SHP77 (cell line): ENCODE measurements at places on chromosomes 2 and 18.
A peak's percentile ranks its signal among the peaks of the same experiment; 100 is the strongest.

DNA sequence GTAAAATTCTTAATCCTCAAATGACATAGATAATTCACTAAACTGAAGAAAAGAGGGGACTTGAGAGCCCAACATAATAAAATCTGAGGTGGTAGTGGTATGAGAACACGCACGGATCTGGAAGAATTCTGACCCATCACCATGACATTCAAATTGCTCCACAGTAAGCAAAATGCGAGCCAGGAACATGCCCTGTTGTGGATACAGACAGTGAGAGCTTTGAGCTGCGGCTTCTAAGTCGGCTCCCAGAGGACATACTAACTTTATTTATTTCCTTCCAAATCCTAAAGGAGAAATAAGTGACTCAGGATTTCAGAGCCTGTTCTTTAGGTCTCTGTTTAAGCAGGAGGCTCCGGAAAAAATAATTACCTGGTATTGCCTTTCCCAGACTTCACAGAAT lies 143.4 kb upstream of the SMAD7 start:
- DNase-seq = no peak

DNA sequence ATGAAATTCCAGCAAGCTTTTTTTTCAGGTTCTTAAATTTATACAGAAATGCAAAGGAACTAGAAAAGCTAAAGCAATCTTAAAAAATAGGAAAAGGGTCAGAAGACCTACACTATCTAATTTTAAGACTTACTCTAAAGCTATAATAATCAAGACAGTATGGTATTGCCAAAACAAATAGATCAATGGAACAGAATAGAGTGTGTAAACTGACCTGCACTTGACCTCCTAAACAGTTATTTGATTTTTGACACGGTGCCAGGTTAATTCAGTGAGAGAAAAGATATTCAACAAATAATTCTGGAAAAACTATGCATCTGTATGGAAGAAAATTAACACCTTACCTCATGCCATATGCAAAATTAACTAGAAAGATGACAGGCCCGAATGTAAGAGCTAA lies 73.6 kb downstream of the OLA1 start:
- DNase-seq = peak; percentile 17

DNA sequence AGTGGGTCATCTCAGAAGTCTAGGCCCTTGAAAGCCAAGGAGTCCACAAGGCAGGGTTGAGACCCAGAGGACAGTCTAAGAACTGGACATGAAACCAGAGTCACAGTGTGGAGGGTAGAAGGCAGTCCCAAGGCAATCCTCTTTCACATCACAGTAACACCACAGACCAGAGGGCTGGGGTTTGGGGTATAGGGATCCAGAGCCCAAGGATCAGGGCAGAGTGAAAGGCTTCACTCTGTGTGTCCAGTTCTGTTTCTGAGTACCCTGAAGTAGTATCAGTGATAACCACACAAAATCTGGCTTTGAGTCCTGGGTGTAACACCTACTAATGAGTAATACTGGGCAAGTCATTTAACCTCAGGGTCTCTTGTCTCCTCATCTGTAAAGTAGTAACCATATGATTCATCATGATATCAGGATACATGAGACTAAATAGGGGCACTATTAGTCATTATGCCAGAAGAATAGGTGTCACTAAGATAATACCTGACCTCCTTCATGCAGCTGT lies 91.0 kb downstream of the ICA1L start:
- no peak for DNase-seq

DNA sequence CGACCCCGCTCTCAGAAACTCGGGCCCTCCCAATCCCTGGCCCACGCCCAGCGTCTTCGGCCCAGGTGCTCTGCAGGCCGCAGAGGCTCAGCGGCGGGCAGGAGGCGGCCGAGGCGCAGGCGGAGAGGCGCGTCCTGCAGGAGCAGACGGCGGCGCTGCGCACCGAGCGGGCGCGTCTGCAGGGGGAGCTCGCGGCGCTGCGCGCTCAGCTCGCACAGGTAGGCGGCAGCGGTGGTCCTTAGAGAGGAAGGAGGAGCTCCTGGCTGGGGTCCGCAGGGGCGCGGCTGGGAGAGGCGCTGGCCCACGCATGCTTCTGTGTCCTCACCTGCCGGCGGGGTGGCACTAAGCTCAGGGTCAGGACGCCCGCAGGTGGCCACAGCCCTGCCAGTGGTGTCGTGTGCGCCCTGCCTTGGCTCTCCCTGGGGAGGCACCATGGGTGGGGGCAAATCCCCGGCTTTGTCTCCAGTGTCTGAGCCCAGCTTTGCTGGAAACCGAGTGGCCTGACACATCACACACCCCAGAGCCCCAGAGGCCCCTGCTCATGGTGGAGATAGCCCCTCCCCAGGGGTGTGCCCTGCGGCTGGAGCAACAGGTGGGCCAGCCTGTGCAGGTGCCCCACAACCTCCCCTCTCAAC lies 14.9 kb upstream of the SNED1 start:
- no peak for DNase-seq

- DNase-seq = no peak
Observed at GRCh38 chr2:23838581-23838980, 88.3 kb downstream of the ATAD2B start.

GRCh38 chr2:113085542-113085941 lies 17.8 kb downstream of the IL1F10 start:
- DNase-seq = no peak

DNA sequence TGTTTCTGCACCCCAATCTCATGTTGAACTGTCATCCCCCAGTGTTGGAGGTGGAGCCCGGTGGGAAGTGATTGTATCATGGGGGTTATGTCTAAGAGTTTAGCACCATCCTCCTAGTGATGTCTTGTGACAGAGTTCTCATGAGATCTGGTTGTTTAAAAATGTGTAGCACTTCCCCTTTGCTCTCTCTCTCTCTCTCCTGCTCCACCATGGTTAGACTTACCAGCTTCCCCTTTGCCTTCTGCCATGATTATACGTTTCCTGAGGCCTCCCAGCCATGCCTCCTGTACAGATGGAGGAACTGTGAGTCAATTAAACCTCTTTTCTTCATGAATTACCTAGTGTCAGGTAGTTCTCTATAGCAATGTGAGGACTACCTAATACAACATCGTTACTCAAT lies 396.9 kb upstream of the LRATD1 start:
- no peak for DNase-seq
